Amniotic epithelial cell (primary cell): ENCODE measurements at places on chromosomes 4 and X.

DNA sequence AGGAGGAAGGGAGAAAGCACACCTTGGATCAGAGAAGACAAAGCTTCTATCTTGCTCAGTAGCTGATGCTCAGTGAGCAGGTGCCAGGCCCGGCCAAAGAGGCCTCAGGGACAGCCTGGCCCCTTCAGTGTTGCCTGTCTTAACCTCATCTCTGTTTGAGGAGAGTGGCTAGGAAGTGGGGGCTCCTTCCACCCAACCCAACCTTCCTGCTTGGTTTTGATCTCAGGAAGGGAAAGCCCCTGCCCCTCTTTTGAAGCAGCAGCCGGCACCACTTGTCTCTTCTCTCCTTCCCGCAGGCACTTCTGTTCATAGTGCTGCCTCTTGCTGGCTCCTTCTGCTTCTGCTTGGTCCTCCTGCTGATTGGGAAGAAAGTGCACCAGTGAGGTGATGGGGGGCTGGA is 2.4 kb upstream of the AFF2 start:
- DNase-seq: no peak

DNA sequence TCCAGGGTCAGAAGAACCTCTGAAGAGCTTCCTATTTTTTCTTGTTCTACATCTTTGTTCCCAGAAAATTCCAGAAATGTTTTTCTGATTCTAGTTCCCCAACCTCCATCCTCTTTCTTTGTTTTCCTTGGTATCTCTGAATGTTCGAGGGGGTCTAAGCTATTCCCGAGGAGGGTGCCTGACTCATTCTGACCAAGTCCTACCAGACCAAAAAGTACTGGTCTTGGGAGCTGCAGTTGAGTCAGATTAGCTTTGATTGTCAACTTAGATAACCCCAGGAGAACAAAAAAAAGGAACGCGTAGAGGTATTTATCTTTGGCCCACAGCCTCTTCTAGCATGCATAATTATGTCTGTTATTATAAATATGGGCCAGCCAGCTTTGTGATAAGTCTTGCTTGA is 12.1 kb upstream of the TENM3 start:
- peak; percentile 77 for DNase-seq

- no peak for DNase-seq
Measured at GRCh38 chr4:104682311-104682710, 187.6 kb upstream of the CXXC4 start.

DNA sequence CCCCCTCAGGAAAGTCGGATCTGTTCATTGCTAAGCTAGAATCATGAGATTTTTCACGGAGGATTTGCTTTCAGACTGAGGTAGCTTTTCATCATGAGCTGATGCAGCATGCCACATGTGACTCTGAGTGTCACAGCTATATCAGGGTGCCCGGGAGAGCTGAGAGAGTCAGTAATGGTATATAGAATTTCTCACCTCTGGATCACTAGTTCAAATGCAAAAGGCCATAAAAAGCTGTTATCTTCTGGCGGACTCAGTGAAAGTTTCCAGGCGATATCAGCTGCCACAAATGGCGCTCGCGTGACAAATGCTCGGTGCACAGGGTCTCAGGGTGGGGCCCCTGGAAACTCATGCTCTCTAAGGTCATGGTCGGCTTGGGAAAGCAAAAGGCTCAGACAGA is 150.1 kb downstream of the DHX15 start:
- no peak for DNase-seq

- peak; percentile 50 for DNase-seq
Measured at GRCh38 chr4:83010111-83010521, 507 bp downstream of the LIN54 start.

DNA sequence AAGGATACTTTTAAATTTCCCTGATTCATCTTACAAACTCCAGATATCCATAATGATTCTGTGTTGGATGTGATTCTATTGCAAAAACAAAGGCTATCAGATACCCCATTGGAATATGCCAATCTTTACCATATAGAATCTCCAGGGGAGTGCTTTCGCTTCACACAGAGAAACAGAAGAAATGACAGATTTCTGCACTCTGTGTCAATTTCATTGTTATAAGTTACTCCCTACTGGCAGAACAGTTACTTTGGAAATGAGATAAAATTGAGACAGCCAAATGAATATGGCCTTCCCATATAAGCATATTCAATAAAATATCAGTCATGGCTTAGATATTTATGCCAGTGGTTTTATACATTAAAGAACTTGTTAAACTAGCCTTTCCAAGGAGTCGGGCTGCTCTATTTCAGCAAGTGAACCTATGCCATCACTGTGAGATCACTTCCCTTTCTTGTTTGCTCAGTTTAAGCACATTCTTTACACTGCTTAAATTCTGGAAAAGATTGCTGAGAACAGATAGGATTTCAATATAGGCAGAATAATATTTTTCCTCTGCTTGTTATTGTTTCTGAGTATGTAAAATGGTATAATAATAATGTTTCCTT is 127.5 kb upstream of the ANXA10 start:
- DNase-seq: no peak

DNA sequence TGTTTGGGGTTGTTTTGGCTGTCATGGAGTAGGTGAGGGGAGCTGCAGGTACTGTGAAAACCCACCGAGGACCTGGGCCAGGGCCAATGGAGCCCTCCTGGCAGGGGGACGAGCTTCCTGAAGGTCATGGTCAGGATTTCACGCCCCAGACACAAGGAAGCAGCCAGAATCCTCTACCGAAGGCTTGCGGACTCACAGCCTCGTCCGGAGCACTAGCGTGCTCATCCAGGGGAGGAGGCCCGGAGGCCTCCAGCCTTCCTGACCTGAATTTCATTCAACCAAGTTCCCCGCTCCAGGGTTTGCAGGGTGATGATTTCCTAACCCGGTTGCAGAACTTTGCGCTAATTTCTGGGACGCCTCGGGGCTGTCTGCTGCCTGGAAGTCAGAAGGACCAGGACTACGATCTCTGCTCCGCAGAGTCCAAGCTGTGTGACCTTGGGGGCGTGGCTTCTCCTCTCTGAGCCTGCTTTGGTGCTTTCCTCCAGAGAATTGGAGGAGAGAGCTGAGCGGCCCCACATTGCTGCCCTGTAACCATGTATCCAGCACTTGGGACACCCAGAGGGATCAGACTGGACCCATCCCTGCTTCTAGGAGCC is 56.2 kb upstream of the ADRA2C start:
- DNase-seq: no peak

- DNase-seq: peak; percentile 93
Measured at GRCh38 chr4:87038837-87039615, 104.2 kb downstream of the AFF1 start.

DNA sequence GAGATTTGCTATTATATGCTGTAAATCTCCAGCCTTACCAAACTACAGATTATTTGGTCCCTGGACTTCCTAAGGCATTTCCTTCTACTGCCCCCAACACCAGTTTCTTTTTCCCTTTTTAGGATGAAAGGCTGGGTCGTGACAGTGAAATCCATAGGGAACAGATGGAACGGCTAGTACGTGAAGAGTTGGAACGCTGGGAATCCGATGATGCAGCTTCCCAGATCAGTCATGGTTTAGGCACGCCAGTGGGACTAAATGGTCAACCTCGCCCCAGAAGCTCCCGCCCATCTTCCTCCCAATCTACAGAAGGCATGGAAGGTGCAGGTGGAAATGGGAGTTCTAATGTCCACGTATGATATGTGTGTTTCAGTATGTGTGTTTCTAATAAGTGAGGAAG is 67.9 kb downstream of the PKD2 start:
- DNase-seq: no peak

DNA sequence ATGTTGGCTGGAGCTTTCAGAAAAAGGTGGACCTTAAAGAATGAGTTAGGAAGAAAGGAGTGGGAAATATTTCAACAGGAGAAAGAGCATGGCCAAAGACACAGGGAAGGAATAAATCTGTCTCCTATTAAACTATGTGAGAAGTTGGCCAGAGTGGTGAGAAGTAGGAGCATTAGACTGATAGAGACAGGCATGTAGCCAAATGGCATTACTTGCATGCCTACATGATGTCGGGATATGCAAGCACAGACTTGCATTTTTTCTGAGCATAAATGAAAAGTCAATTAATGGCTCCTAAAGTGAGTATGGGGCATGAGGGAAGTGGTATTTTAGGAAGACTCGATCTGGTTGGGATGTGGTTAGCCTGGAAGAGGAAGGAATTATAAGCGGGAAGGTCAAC is 279.6 kb upstream of the PITX2 start:
- peak; percentile 73 for DNase-seq
